ENCODE measurements at places on chromosomes 13 and 19. TPM values are rescaled to one million over a fixed set of nuclear protein-coding genes. Genes with fewer than 3 reads are reported as not detected.

ZNF443 gene
- 3.5 TPM for total RNA-seq

PDX1 gene
- total RNA-seq = not detected

CEBPA gene
- 0.51 TPM for total RNA-seq

CYP4F11 gene
- total RNA-seq = not detected

PNMA8A gene
- total RNA-seq = not detected

NLRP4 gene
- 0.31 TPM for total RNA-seq

All from activated B cell treated with CpG ODN at 0.5 μM for 24 hours (primary cell).